Left lung (tissue), 14 donors: ENCODE measurements at places on chromosomes 6 and 20. TPM values are rescaled to one million over a fixed set of nuclear protein-coding genes. Genes with fewer than 3 reads are reported as not detected.

DNA sequence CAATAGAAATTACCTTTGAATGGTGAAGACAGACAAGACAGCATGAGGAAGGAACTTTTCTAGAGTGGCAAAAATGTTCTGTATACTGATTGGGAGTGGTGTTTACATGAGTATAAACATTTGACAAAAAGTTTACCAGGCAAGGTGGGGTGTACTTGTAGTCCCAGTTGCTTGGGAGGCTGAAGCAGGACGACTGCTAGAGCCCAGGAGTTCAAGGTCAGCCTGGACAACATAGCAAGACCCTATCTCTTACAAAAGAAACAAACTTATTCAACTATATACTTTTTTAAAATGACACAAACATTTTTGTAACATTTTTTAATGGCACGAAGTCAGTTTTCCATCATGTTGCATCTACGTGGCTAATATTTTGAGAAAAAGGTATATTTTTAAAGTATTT lies 40.5 kb downstream of the ZHX3 start:
- DNase-seq: no peak

DNA sequence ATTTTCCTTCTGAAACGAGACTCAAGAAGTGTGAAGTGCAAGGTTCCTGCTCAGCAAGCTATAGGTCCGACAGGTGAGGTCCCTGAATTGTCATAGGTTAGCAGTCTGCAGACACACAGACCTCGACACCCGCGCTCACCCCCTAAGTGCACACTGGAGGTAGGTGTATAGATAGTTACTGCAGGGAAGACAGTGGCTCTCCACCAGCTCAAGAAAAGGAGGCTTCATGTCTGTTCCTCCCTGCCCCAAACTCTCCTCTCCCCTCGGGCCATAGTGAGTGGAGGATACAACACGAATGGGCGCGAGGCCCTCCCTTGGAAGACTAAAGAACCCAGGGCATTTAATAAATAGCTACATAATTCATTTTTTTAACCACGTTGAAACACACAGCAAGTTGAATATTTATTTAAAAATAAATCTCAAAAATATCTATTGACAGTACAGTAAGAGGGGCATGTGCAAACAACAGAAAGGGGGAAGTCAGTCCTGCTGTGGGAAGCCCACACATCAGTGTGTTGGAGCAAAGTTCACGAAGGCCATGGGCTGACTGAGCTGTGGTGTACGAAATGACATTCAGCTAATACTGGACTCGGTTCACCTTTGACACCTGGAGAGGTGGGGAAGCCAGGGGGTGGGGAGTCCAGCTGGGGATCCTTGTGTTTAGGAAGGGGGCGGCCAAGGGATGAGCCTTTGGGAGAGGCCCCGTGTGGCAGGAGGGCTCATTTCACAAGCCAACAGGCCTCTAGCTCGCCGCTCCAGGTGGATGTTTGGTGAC lies 10.7 kb downstream of the SPATA2 start:
- no peak for DNase-seq

DNA sequence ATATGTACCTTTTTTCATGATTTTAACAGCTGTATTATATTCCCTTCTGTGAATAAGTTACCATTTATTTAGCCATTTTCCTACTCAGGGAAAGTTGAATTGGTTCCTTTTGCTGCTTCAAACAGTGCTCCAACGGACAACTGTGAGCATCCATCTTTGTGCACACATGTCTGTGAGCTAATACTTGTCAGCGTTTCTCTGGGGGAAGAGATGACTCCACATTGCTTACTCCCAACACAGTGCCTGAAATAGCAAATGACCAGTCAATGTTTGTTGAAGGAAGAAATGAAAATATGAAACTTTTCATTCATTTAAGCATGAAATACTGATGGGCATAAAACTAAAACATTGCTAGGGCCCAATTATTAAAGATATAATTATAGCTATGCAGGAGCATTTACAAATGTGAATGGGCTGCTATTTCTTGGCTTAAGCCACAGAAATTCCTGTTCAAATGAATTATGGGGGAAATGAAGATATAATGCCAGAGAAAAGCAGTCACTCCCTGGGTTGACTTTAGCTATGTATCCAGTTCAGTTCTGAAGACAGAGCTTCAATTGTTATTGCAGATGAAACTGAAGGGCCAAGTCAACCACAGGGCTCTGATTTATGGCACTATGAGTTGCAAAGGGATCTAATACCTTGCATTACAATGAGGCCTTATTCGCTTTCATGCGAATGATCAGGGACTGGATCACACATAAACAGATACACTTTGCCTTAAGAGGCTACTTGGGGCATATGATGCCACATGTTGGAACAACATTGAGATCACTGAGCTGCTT lies 47.4 kb upstream of the FOXC1 start:
- DNase-seq: no peak

DNA sequence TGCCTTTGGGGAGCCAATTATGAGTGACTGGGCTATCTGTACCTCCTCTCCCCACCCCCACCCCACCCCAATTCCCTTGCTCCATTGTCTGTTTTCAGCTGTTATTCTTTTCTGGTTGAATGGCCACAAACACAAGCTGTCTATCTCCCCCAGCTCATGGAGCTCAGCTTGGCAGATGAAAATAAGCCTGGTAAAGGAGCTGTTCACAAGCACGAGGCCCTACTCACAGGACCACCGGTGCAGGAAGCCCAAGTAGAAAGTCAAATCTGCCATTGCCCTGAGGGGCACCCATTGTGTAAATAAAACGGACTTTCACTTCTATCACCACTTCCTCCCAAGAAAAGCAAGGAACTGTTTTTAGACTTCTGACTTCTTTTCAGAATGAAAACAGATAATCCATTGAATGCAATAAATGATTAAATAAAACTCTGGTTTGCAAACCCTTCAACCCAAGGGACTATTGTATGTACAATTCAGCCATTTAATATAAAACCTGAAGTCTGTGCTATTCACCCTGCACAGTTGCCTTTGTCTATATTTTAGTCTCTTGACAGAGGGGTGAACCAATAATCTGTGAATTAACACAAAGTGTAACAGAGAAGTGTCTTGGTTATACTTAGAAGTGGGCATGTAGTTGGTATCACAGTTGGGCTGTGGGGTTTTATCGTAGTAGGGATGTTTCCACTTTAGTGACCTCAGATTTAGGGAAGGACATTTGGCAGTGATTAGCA lies 27.7 kb downstream of the RIPOR2 start:
- DNase-seq: no peak

The RAET1G gene
- 0.93 TPM for total RNA-seq

The CYP39A1 gene
- 11.8 TPM for total RNA-seq
